ENCODE measurements at places on chromosomes 13 and 19.

DNA sequence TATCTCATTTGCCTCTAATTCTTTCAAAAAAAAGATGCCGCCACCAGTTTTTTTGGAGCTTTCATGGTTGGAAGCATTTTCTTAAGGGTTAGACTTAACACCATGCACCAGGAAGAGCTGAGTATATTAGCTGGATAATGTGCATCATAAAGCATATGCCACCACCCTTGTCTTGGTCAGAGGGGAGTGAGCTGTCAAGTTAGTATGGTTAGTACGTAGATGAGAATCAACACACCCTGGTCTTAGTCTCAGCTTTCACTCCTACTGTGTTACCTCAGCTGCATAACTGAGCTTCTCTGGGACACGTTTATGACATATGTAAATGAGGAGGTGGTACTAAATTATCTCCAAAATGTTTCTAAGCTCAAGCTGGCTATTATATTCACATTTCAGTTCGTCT, 415.6 kb downstream of the DCT start:
- DNase-seq: no peak

DNA sequence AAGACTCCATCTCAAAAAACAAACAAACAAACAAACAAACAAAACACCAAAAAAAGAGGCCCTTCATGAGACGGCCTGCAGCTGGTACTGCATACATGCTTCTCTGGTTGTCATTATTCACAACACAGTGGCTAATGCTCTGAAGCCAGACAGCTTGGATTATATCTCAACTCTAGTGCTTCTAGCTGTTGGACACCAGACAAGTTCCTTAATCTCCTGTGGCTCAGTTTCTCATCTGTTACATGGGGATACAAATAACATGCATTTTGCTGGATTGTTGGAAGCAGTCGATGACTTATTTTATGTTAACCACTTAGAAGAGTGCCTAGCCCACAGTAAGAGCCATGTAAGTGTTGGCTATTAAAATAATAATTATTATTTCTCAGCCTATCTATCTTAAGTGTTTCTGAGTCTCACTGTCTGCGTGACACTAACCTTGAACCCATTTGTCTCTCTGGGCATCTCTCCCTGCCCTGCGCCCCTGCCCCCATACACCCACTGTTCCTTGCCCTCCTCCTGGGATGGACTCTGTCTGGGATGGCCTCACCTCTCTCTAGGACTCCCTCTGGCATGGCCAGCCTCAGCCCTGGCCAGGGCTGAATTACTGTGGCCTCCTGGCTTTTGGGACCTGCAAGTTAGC, 3.1 kb upstream of the JUNB start:
- DNase-seq: no peak

DNA sequence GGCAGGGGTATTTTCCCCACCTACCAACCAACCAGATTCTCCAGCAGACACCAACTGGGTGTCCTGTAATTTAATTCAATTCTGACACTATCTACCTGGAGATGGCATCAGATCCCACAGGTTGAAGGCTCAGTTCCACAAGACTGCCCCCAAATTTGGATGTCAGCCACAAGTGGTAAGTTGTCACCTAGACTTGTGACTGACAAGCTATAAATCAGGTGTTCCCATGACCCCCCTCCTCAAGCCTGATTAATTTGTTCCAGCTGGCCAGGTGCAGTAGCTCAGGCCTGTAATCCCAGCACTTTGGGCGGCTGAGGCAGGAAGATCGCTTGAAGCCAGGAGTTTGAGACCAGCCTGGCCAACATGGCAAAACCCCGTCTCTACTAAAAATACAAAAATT, 10.6 kb upstream of the HAUS5 start:
- DNase-seq: no peak

DNA sequence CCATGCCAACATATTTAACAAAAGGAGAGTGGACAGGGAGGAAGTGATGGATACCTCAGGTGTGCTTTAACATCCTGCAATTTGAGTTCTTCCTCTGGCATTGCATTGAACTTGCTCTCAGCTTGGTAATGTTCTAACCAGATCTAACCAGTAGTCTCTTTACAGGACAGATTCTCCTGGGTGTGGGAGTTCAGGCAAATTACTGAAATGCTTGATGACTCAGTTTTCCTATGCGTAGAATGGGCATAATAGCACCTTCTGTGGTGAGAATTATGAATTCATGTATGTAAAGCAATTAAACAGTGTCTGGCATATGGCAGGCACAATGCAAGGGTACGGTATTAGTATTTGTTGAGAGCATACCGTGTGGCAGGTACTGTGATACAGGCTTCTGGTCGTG, 3.6 kb downstream of the AKAP11 start:
- DNase-seq: no peak

DNA sequence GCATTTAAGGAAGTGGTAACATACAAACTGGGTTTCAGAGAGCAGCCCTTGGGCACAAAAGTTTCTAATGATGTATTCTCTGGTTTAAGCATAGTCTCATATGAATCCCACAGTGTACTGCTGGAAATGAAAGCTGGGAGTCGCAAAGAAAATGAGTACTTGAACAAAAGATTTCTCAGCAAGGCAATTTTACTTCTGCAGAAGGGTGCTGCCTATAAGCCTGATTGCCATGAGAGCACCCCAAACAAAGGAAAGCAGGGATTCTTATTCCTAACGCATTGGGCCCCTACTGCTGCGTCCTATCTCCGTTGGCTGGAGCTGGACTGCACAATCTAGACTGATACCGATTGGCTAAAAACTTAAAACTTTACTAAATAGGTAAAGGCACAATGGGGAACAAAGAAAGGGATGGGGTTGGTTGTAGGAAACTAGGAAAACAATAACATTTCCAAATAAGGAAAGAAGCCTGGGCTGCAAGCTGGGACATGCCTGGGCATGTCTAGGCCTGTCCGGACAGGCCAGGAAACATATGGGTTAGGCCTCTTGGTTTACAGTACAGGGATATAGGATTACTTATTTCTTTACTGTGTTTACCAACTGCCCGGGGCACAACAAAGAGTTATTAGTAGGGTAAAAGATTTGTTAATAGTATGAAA, 27.4 kb upstream of the VN1R4 start:
- DNase-seq: no peak

GRCh38 chr13:19266979-19267378, 85.4 kb upstream of the TUBA3C start:
- no peak for DNase-seq

DNA sequence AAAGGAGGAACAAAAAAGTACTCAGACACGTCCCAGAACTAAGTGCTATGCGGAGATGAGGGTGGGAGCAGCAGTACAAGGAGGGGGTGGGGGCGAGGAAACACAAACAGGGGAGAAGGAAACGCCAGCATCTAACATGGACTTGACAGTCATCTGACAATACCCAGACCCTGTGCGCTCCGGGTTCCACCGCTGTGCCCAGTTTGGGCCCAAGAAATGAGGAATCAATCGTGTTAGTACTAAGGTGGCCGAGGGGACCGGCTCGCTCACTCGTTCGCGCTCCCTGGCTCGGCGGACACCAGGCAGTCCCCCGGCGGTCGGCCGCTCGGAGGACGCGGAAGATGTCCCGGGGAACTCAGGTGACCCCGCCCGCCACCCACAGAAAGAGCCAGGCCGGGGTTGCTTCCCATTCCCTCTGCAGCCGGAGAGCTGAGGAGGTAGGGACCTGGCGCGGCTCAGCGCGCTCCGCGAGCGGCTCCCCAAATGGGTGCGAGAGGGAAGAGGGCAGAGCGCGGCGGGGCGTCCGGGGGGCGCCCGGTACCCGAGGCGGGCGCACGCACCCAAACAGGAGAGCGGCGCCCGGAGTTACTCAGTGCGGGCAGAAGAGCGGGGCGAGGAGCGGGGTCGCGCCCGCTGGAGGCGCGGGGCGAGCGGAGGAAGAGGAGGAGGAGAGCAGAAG, 616 bp downstream of the TSHZ3 start:
- no peak for DNase-seq

Data from cortex of kidney (tissue), 1 donor.